Epithelial cell of alveolus of lung (primary cell): ENCODE measurements at places on chromosomes 1 and 21. TPM values are rescaled to one million over a fixed set of nuclear protein-coding genes. Genes with fewer than 3 reads are reported as not detected.

The DUSP12 gene
- total RNA-seq, result 21.6 and 34.3 TPM in 2 replicates

The KRTAP23-1 gene
- not detected in 2 replicates for total RNA-seq

The PTAFR gene
- under 0.01 and 0.13 TPM in 2 replicates for total RNA-seq

The HOOK1 gene
- under 0.01 TPM in 1 of 2 replicates, not detected in the other for total RNA-seq

The POU3F1 gene
- not detected in 2 replicates for total RNA-seq

The CACNA1S gene
- total RNA-seq, result 0.24 TPM in 1 of 2 replicates, not detected in the other

The PRAMEF8 gene
- total RNA-seq, result not detected in 2 replicates

The PLA2G2C gene
- total RNA-seq, result not detected in 2 replicates

The RHOC gene
- 218 and 493 TPM in 2 replicates for total RNA-seq

The TMEM54 gene
- total RNA-seq, result 17.2 and 113 TPM in 2 replicates

The IFI44 gene
- total RNA-seq, result 4.0 and 10.5 TPM in 2 replicates

The SHE gene
- total RNA-seq, result 0.24 and 0.26 TPM in 2 replicates

The LDLRAD1 gene
- total RNA-seq, result not detected in 2 replicates

The KCNK2 gene
- total RNA-seq, result 1.7 and 5.0 TPM in 2 replicates

The DNAH14 gene
- 9.2 and 11.5 TPM in 2 replicates for total RNA-seq

The NID1 gene
- total RNA-seq, result 109 and 336 TPM in 2 replicates
